ENCODE measurements at places on chromosomes 4 and X.

- no peak for DNase-seq
Measured at GRCh38 chr4:104973708-104974107, 173.0 kb upstream of the TET2 start.

DNA sequence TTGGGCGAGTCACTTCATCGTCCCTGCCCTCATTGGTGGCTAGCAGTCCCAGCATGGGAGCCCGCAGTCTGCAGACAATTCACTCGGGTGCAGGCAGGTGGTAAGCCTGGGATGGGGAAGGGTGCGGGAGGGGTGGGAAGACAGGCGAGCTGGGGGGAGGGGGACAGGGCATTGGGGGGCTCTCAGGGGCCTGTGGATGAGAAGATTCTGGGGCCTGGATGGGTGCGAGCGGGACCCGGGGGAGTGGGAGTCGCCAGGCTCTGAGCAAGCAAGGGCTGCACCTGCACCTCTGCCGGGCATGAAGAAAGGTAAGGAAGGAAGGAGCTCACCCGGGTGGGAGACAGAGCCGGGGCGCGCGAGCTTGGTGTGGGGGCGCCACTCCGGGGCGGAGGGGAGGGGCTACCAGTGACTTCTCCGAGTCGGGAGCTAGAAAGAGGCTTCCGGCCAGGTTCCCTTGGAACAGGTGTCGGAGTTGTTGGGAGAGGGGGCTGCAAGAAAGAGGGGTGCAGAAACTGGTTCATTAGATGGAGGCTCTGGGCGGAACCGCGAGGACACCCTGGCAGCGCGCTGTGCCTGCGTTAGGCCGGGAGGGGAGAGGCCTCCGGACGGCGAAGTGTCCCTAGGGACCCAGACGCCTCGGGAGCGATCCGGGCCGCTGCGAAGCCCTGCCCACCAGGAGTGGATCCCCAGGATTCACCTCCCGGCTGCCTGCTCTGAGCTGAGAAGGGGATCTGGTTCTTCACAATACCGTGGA, 103.4 kb upstream of the PDLIM3 start:
- DNase-seq, result no peak

DNA sequence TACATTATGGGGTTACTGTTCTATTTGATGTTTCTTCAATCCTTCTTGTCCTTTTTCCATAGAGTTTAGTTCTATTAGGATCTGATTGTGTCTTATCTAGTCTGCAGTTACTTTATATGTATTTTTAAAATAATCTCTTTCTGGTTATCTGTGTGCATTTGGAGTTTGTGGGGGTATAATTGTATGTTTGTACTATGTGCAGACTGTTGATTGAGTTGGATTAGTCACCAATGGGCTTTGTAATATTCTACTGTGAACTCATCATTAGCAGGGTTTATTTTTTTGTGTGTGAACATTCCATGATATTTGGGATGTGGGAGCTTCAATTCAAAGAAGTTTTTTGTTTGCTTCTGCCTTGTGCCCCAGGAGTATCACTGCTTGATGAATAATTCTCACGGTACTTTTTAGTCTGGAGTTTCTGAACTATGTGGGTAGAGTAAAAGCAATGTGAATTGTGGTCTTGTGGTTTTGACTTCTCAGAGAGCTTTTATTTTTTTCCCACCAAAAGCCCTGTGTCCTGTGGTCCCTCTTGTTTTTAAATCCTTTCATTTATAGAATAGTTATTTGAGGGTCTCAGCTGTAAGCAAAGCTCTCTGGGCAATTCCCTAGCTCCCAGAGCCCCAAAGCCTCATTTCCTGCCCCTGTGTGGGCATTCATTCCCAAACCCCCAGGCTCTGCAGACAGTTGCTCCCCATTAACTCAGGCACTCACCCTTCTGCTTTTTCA, 127.8 kb downstream of the PHKA2 start:
- no peak for DNase-seq

DNA sequence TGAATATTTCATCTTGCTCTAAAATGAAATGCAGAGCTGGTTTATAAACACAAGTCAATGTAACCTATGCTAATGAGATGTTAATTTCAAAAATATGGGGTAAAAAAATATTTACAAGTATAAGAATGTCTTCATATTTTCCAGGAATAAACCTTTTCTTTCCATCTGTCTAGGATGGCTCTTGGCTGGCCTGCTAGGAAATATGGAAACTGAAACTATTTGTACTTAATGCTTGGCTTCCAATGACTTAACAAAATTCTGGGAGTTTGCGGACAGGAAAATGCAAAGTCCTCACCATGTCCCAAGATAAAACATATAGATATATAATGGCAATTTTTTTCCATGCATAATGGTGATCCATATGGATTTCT, 168.1 kb downstream of the SCFD2 start:
- DNase-seq, result no peak

- no peak for DNase-seq
Measured at GRCh38 chr4:88911246-88912212, 145.5 kb downstream of the FAM13A start.

DNA sequence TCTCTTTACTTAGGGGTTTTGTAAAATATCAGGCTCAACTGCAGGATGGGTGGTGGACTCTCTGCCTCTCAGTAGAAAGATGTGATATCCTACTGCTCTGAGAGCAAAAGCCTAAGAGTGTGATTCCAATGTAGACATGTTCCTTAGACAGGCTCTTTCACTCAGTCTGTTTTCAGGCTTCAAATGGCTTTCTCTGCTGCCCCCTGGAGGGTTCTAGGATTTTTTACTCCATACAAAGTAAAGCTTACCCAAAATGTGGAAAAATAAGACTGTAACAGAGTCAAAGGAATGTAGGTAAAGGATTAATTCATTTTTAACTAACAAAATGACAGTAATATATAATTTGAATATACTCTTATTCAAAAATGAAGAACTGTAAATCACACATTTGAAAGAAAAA, 32.1 kb downstream of the ZGRF1 start:
- no peak for DNase-seq

DNA sequence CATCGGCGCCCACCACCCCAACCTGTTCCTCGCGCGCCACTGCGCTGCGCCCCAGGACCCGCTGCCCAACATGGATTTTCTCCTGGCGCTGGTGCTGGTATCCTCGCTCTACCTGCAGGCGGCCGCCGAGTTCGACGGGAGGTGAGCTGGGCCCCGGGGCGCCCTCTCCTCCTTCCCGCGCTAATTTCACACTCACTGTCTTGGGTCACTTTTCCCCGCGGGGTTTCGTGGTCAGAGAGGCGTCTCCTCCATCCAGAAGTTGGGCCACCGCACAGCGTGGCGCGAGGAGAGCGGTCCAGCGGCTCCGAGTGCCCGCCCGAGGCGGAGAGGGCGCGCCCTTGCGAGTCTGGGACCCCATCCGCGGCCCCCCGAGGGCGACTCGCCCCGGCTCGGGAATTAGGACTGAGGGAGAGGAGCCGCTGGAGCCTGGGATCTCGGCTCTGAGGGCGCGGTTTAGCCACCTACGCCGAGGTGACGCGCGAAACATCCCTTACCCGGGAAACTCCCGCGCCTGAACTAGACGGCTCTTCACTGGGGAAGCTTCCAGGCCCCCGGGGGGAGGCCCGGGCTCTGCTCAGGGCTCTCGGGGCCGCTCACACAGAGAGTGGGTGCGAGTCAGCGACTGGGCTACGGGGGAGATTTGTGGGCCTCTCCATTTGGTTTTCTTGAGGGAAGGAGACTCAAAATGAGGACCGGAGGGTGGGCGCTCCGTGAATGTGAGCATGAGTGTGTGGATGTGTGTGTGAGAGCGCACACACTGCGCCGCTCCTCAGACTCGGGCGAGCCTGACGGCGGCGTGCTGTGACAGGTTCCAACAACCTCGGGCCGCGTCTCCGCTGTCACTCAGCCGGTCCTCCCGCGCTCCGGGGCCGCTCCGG, 551 bp downstream of the NPNT start:
- peak; percentile 23 for DNase-seq

DNA sequence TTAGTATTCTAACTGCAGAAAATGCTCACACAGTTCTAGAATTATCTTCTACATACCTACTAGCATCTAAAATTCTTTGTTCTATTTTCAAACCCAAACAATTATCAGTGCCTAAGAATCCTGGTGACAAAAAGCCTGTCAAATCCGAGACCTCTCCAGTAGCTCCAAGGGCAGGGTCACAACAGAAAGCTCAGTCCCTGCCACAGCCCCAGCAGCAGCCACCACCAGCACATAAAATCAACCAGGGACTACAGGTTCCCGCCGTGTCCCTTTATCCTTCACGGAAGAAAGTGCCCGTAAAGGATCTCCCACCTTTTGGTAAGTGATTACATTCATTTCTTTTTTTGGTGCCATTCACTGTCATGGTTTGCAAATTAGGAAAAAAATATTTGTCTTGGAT, 243.8 kb downstream of the RAPGEF2 start:
- no peak for DNase-seq

DNA sequence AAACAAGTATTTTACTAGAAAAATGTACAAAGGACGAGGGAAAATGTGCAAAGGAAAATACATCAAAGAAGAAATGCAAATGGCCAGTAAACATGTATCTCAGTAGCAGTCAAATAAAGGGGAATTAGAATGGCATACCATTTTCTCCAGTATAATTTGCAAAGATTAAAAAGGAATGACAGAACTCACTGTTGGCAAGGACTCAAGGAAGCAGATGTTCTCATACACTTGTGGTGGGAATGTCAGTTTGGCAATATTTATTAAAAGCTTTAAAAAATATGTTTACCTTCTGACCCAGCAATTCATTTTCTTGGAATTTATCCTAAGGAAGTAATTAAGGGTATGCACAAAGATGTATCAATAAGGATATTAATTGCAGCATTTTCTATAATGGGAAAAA, 7.6 kb downstream of the CLCN5 start:
- DNase-seq, result no peak

DNA sequence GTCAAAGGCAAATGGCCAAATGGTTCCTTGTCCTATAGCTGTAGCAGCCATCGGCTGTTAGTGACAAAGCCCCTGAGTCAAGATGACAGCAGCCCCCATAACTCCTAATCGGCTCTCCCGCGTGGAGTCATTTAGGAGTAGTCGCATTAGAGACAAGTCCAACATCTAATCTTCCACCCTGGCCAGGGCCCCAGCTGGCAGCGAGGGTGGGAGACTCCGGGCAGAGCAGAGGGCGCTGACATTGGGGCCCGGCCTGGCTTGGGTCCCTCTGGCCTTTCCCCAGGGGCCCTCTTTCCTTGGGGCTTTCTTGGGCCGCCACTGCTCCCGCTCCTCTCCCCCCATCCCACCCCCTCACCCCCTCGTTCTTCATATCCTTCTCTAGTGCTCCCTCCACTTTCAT, 3.8 kb upstream of the OPN1LW start:
- no peak for DNase-seq

DNA sequence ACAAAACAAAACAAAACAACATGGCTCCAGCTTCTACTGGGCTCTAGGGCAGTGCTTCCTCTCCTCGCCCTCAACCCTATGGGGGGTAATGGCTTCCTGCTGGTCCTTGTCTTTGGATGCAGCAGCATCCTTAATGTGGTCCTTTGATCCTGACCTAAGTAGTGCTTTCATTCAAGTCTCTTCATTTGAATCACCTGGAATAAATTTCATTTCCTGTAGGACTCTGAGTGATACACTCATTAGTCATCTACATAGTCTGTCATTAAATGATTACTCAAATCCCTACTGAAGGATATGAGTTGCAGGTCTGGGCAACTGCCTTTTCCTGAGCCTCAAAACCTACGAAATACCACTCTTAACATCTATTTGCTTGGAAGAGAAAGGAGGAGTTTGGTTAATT, 54.5 kb downstream of the RHOH start:
- no peak for DNase-seq

DNA sequence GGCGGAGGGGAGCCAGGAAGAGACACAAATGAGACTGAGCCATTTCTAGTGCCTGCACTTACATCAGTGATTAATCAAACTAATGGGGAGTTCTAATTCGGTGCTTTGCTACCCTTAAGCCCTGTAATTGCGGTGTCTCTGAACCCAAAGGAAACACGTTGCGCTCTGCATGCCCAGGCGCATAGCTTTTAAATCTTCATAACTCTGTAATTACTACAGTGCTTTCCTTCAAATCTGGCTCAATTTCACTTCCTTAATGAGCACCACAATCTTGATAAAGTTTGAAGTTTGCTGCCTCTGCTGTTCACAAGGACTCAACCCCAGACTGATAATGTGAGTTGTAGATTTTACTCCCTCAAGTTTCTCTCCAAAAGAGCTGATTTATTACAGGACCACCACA, 5.7 kb upstream of the NHS start:
- DNase-seq, result no peak

DNA sequence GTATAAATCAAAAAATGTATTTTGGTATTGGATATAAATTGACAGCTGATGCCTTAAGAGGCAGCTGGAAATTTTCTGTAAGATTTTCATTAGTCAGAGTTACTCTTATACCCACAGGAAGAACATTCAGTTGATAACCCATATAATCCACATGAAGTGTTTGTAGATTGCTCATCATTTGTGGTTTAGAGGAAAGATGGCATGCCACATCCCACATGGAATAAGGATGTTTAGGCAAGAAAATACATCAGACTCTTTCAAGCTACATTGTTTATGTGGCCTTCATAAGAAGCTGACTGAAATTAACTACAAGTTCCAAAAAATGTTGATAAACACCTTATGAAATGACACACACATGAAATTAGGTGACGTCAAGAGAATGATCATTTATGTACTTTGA, 56.6 kb downstream of the AREG start:
- DNase-seq, result no peak

- no peak for DNase-seq
Measured at GRCh38 chr4:126890994-126891393, 741.8 kb upstream of the INTU start.

DNA sequence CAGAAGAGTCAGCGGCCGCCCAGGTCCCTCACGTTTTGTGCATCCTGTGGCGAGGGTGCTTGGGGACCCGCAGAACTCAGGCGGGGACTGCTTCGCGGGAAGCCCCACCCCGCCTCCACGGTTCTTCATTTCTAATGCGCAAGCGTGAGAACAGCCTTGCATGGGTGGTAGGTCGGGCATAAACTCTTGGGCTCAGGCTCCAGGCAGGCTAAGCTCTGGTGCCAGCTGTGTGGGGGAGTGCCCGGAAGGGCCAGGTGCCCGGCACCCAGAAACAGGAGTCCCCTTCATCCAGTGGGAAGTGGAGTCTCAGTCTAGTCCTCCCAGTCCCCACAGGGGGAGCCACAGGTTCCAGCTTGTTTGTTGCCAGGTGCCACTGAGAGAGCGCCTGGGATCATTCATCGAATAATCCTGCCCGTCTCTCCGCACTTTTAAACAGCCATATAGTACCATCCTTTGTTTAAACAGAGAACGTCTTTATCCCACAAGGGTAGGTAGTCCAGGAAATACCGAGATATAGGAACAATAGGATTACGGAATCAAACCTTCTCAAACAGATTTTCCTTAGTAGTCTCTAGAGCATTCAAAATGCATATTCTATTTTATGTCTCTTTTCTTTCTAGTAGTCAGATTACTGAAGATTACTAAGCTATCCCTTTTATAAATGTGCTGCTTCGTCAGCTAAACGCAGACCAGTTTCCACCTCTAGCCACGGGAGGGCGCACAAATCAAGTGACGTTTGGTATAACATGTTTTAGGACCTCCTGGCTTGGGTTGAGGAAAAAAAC, 12.7 kb upstream of the RBBP7 start:
- peak; percentile 44 for DNase-seq

GRCh38 chr4:128275346-128275745, 12.3 kb downstream of the PGRMC2 start:
- no peak for DNase-seq
